Globus pallidus (tissue), 1 donor: ENCODE measurements at places on chromosomes 4 and X.
A peak's percentile ranks its signal among the peaks of the same experiment; 100 is the strongest.

- DNase-seq: no peak
These were observed 5.2 kb downstream of the TKTL1 start for GRCh38 chrX:154300816-154301215.

DNA sequence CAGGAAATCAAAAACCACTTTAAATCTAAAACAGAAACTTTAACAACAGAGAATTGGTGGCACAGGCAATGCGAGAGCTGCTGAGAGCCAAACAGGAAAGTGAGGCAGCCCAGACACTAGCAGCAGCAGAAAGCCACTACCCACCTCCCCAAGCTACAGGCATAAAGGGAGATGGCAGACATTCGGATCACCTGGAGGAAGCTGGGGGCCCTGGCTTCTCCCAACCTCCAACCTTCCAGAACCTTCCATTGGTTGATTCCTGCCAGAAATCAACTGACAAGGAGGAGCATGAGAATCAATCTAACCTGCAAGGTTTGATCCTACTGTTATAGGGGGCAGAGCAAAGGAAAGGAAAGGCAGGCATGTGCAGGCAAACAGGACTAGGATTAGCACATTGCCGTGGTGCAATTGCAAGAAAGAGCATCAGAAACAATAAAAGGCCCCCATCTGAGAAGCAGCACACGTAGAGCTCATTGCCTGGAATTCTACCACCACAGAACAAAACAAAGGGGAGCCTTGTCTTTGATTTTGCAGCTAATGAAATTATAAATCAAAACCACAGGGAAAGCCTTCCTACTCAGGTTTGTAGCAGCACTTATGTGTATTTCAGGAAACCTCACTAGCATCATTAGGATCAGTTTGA, 427.3 kb upstream of the RASGEF1B start:
- peak; percentile 15 for DNase-seq

DNA sequence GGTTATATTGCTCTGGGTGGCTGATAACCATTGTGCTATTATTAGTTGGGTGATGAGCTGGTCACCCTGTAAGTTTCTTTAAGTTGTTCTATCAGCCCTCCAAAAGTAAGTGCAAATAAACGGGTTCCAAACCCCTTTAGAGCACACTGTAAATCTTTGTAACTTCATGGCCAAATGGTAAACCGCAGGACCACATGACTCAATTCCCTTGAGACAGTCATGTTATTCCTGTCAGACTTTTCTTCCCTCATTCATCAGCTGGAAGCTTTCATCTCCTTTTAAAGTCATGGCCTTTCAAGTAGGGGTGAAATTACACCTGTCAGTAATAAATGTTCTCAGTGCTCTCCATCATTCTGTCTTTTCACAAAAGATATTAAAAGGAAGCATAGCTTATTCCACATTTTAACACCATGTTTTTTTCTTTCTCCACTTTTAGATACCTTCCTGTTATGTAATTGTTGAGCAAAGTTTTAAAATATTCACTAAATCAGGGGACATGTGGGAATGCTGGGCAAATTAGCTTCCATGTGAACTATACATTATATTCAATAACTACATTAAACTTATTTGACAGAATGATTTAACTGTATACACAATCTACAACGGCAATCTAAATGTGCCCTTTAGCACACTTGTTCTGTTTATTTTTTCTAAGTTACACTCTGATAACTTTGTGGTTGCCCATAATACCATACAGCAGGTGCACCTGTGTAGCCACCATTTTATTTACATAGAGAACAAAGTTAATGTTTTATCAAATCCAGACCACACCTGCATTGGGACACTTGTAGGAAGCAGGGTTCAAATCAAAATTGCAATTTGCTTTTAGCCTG, 275.5 kb downstream of the CFAP299 start:
- DNase-seq: no peak

DNA sequence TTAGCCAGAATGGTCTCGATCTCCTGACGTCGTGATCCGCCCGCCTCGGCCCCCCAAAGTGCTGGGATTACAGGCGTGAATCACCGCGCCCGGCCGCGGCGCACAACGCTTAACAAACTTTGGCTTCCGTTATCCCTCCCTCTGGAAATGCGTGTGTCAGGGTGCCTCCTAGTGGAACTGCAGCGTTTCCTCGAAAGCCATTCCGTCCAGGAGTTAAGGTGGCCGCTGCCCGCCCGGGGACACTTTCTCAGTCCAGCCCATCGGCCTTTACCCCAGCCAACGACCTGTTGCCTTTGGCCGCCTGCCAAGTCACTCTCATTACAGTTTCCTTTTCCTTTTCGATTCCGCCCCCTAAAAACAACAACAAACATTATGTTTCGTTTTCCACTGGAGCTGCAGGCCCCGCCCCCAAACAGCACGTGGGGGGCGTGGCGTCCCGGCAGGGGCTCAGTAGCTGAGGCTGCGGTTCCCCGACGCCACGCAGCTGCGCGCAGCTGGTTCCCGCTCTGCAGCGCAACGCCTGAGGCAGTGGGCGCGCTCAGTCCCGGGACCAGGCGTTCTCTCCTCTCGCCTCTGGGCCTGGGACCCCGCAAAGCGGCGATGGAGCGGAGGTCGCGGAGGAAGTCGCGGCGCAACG, at the start of gene HERC5:
Gene HERC5 (plus strand): TSS at position 450 of the 637 bp plus-strand sequence. CDS start 151 bp downstream, at position 601.
- peak; percentile 87 for DNase-seq

DNA sequence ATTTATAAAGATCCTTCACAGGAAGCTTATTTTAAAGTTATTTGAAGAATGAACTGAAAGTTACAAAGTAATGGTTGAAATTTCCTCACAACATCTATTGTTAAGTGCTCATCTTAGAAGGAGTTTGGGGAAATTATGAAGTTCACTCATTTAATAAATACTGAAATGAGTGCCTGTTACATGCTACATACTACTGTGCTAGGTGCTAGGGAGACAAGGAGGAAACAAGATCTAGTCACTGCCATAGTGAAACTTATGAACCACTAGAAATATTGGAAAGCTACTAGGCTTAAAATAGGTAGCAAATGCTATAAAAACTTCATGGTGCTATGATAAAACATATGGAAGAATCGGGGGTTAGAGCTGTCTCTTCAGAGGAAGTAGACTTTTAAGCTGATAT, 97.1 kb downstream of the JADE1 start:
- DNase-seq: no peak

- DNase-seq: no peak
These were observed at the start of gene CDS1 for GRCh38 chr4:84582988-84583875. CDS1 (plus strand) TSS chr4:84583127; CDS start chr4:84583402, 275 bp downstream.

- no peak for DNase-seq
These were observed 119.6 kb downstream of the SHROOM3 start for GRCh38 chr4:76554630-76555029.

DNA sequence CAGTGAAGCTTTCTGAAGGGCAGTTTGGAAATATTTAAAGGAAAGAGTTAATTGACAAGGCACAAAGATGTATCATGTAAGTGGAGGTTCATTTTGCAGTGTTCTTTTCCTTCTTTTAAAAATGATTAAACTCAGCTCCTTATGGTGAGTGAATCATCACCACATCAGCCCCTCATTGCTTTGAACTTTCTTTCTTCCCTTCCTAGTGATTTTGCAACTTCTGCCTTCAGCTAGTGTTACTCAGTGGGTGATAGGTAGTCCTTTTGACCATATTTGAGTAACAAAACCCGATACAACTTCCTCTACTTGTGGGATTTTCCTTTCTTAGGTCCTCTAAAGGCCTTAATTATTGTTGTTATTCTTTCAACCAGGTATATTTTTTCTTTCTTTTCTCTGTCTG, 8.2 kb downstream of the ZCCHC4 start:
- no peak for DNase-seq

GRCh38 chrX:133402830-133403625, 12.3 kb downstream of the GPC4 start:
- no peak for DNase-seq

DNA sequence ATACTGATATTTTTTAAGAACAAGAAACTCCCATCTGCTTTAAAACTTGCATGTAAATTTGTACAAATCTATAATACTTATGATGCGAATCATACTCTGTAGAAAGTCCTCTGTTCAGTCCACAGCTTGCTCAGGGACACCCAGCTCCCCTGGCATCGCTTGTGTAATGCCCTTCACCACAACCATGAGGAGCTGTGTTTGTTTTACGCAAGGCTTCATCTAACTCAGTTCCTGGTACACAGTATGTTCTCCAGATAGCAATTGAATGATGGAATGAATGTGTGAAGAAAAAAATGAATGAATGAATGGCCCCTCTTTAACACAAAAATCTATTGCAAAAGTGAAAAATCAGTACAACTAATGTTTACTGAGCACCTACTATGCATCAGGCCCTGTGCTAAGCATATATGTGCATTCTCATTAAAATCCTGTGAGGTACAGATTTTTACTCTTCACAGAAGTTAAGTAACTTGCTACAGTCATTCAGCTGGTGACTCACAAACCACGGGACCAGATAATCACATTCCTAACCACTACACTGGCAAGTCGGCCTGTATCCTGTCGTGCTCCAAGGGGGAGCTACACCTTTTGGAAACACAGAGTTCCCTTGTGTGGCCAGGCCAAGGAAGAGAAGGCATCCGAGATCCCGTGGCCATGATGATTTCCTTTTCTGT, 58.7 kb upstream of the KDR start:
- no peak for DNase-seq

GRCh38 chr4:43816116-43816515, 632.5 kb downstream of the KCTD8 start:
- no peak for DNase-seq

- DNase-seq: no peak
These were observed 1.2 kb downstream of the CXCL3 start for GRCh38 chr4:74037076-74037955.

GRCh38 chr4:79653871-79654270, 245.8 kb upstream of the GK2 start:
- no peak for DNase-seq

DNA sequence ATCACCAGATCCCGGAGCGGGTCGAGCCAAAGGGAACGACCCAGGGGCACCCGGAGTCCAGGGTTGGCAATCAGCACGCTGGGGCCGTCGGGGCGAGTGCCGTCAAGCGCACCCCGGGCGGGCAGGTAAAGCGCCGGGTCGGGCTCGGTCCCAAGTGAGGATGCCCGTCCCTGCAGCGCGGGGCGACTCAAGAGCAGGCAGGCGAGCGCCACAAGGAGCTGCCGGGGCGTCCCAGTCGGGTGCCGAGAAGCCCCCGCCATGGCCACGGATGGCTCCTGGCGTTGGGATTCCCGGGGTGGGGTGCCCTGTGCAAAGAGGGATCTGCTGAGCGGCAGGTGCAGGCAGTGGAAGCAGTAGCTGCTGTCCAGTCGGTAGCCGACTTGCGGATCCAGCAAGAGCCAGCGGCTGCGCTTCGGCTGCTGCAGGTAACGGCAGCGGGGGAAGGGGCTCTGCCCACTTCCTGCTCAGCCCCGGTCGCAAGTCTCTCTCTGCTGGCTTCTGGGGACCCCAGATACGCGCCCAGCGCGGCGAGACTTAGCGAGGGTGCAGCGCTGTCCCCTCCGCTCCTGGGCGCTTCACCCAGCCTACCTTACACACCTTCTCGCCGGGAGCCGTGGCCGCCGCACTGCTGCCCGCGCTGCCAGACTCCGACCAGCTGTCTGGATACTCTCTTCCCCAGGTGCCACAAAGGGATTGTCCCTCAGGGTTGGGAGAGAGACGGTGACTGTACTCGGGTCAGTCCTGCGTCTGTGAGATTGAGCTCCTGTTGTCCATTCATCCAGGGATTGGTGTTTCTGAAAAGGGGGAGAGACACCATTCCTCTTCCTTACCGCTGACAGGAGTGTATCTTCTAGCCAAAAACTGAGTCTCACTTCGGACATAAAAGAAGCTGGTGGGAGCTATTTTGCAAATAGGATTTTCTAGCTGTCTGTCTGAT, at the start of gene FREM3:
Gene FREM3 (minus strand): TSS at position 260 of the 937 bp plus-strand sequence. CDS start 0 bp downstream, at position 260.
- DNase-seq: no peak

GRCh38 chrX:119899125-119899524, 3.4 kb downstream of the AKAP14 start:
- peak; percentile 16 for DNase-seq

DNA sequence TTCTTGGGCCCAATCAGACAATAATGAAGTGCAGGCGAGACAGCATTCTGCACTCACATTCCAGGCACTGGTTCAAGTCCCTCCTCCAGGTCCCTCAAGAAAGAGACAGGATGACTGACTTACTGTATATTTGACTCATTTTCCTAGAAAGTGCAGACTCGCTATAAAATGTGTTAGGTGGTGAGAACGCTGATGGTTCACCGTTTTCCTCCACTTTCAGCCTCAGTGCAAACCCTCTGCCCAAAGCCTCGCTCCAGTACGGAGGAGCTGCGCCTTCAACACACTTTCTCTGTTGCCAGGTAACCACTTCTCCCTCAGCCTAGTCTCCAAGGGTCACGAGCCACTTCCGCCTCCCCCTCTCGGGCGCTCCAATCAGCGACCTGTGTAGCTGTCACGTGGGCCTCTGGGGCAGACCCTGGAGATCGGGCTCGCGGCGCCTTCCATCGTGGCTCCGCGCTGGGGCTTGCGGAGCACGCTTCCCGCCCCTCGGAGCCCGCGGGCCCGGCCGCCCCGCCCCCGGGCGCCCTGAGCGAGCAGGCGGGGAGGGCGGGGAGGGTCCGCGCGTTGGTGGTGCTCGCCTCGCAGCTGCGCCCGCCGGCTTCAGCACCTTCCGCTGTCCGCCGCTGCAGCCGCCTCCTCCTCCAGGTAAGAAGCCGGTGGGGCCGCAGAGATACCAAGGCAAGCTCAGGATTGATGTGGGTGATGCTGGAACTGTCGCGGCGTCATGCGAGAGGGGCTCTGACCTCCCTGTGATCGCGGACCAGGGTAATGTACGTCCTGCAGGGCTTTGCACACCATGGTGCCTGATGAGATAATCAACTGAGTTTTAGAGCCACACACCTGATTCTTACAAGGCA, at the start of gene WDR17:
Gene WDR17 (plus strand): TSS at position 407 of the 857 bp plus-strand sequence. CDS start 45,740 bp downstream, outside the sequence.
- peak; percentile 95 for DNase-seq

GRCh38 chrX:35104626-35105025, 162.0 kb downstream of the FAM47B start:
- no peak for DNase-seq

- DNase-seq: no peak
These were observed 452.9 kb downstream of the SPRY1 start for GRCh38 chr4:123849495-123849894.

DNA sequence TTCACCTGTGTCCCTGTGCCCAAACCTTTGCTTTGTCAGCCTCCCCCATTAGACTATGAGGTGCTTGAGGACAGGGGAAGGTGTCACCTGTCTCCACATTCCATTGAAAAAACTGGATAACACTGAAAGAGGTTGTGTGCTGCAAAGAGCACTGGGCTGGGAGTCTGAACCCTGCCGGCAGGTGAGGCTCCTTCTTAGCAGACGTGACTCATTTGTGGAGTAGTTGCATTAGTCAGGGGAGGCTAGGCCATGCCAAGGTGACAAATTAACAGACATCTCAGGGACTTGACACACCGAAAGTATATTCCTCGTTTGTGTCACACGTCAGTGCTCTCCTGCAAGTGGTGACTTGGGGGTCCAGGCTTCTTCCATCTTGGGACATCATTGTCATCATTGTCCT, 95.9 kb upstream of the STX18 start:
- DNase-seq: no peak

DNA sequence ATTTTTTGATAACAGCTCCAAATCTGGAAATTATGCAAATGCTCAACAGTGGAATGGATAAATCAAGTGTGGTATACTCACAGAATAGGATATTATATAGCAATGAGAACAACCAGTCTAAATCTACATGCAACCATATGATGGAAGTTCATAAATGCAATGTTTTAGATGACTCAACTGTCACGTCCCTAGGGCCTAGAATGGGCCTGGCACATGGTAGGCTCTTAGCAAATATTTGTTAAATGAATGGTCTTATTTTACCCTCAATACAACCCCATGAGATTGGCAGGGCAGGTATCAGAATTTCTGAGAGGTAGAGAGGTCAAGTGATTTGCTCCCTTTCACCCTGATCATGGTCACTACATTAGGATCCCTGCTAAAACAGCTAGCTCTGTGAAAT, 14.6 kb upstream of the NKX3-2 start:
- DNase-seq: no peak

- DNase-seq: no peak
These were observed 1.3 kb downstream of the GAK start for GRCh38 chr4:930827-931193.
